Brain (organoid and tissue), 16 donors: ENCODE measurements at places on chromosomes 1 and 21.
A peak's percentile ranks its signal among the peaks of the same experiment; 100 is the strongest.

DNA sequence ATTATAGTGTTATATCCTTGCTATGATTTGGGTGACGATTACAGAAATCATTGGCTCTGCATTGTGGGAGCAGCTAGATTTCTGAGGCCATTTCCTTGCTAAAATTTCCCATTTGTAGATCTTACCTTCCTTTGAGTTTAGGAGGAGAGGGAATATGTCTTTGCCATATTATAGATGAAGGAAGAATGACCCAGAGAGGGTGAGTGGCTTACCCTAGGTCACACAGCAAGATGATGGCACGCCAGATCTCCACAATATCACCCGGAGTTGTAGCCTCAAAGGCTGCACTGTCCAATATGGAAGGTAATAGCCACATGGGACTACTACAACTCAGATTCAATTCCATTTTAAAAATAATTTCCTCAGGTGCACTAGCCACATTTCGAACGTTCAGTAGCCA lies 10.3 kb downstream of the CNTN2 start:
- no peak for DNase-seq

- DNase-seq, result no peak
These were observed 1.1 kb upstream of the LCK start for GRCh38 chr1:32249831-32250525.

DNA sequence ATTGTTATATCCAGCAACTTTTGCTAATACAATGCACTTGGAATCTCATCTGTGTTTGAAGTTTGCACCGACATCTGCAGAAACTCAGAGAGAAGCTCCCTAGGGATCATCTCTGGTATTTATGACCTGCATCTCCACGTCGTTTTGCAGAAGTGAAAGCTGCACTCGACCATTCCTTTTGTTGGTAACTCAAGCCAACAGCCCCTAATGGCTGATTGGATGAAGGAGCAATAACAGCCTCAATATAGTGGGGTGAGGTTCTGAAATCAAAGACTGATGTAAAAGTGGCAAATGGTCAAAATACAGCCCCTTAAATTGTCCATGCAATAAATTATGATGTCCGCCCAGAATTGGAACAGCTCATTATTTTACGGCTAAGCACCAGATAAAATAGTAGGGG lies 344.2 kb upstream of the KAZN start:
- no peak for DNase-seq

- DNase-seq, result no peak
These were observed 78.2 kb downstream of the MACF1 start for GRCh38 chr1:39282537-39283216.

DNA sequence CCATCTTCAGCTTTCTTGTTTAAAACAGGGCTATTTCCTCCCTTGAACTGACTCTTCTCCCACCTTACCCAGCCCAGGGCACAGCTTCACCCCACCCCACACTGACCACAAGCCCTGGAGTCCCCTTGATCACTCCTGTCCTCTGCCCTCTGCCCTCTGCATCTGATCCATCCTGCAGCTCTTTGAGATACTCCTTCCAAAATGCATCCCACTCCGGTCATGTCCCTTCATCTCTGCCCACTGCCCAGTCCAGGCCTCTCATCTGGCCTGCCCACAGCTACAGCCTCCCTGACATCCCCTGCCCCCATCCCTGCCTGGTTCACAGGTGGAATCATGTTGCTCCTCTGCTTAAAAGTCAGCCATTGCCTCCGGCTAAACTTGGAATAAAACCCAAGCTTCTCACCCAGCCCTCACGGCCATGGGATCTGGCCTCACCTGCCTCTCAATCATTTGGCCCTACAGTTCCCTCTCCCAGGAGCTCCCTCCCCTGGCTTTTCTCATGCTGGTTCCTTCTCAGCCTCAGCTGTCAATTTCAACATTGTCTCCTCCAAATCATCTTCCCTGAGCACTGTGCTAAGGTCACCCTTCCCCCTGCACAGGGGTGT lies 202.0 kb downstream of the MATN1 start:
- no peak for DNase-seq

DNA sequence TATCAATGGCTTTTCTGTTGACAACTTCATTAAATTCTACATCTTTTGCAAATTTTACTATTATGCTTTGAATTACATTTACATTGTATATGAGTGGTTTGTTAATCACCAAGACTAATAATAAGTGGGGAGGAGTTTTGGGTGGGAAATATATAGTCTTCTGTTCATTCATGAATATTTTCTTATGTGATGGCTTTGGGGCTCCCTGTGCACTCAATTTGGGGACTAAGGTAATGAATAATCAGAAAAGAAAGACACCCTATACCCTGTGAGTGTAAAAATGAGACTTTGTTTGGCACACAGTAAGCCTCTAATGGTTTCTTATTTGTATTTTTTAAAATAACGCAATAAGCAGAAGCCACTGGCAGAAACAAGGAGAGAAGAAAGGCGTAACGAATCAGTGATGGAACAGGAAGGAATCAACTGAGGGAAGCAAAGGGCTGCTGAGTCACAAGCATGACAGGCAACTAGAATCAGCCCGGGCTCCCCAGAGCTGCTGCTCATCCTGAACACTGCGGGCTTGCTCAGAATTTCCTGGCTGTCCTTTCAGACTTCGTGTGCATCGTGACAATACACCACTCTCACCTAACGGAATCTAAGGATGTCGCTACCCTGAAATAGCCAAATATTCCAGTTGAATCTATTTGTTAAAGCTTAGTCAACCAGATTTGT lies 20.8 kb upstream of the RGS2 start:
- peak; percentile 55 for DNase-seq

- DNase-seq, result peak; percentile 70
These were observed 18.1 kb downstream of the KNCN start for GRCh38 chr1:46533179-46533864.

- no peak for DNase-seq
These were observed 205.2 kb downstream of the HS2ST1 start for GRCh38 chr1:87119541-87120140.

DNA sequence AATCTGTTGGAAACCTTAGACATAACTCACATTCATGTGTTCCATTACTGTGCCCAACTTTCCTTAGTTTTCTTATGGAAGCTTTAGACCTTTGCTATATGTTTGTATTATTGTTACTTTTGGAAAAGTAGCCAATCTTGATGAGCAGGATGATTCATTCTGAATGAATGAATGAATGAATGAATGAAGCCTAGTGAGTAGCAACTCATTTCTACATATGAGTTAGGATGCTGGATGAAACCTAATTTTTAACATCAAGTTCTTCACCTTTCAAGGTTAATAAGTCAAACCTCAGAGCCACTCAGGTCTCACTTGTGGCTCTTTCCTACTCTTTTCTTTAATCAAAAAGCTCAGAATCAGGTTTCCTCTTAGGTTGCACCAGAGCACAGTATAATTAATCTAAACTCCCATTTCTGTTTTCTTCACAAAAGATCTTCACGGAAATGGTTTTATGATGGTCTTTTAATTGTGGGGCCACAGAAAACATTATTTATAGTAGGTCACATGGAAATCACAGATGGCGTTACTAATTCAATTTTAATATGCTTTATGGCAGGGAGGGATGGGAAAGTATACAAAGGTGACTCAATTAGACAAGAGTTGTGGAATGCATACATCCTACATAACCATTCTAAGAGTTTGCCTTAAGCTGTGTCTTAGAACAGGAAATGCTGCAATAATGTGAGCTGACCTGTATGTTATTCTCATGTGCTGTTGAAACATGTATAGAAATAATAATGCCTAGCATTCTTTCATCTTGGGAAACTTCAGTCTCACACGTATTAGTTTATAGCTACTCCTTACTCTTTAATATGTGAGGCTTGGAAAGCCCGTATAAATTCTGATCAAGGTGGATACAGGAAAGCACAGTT lies 4.5 kb upstream of the DDX59 start:
- no peak for DNase-seq

GRCh38 chr1:180029524-180030135 lies 75.0 kb downstream of the CEP350 start:
- DNase-seq, result no peak

DNA sequence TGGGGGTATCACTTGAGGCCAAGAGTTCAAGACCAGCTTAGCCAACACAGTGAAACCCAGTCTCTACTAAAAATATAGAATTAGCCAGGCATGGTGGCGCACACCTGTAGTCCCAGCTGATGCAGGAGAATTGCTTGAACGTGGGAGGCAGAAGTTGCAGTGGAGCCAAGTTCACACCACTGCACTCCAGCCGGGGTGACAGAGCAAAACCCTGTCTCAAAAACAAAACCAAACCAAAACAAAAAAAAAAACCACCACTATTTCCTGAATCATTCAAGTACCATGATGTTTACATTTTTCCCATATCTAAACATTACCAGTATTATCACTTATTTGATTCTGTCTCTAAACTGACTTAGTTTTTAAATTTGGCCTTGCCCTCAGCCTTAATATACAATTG lies 29.5 kb downstream of the TUT4 start:
- no peak for DNase-seq

DNA sequence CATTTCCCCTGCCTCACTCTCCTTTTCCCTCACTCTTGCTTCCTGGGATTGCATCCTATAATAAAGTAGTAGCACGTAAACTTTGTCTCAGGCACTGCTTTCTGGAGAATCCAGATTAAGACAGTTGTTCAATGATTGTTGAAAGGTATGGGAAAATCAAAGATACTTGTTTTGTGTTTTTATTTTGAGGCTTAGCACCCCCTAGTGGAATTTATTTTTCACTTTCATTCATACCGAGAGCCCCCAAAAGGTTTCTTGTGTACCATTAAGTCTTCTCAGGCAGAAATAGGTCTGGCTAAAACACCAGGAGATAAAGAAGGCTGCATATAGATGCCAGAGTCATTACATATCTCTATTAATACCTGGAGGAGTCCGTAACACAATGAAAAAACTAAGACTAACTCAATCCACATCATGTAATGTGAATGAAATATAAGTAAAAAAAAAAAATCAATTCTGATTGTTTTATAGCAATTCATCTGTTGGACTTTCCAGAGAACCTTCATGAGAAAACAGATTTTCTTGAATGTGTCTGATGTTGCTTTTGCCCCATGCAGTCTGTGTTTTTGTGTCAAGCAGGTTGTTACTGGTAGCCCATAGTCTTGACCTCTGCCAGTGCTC lies 103.5 kb downstream of the RPE65 start:
- peak; percentile 67 for DNase-seq

- no peak for DNase-seq
These were observed 17.0 kb downstream of the CD34 start for GRCh38 chr1:207893737-207894582.

DNA sequence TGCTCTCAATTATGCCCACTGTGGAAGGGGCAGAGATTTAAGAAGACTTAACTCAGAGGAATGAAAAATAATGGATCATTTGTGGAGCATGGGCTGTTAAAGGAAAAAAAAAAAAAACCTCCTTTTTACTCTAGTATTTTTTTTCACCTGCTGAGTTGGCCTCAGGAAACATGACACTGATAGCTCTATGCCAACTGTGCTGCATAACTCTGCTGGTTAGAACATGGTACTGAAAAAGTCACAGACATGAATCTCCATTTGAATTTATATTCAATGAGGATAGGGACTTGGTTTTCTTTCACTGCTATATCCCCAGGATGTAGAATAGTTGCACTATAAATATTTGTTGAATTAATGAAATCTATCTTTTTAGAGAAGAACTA lies 86.1 kb upstream of the KIAA0040 start:
- DNase-seq, result peak; percentile 26

DNA sequence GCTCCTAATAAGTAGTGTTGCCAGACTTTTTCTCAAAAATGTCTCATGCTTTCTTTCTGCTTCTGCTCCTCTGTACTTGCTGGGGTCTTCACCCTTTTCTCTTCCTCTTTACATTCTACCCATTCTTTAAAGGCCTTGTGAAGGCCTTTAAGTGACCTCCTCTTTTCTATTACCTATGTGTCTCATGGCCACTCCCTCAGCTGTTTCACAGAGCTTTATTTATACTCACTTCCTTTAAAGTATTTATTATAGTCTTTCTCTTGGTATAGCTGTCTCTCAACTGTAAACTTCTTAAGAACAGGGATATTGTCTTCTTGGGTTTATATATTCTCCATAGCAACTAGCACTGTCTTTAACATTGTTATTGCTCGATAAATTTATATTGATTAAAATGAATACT lies 792 bp downstream of the GOLPH3L start:
- DNase-seq, result no peak

DNA sequence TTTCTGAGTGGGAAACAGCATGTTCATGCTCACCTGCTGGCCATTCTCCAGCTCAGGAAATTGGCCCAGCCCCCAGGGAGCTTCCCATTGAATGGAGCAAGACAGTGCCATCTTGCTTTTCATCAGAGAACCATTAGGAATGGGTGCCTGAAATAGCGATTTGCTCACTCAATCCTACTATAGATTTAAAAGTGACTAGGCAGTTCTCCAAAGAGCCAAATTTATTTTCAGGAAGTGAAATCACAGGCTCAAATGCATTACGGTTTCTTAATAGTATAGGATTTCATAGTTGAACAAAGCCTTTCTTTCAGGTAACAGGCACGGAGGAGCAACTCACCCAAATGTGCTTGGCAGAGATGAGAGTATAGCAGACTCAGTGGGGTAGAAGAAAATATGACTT lies 272.1 kb downstream of the GRIK1 start:
- no peak for DNase-seq

GRCh38 chr1:243393096-243393495 lies 137.3 kb downstream of the SDCCAG8 start:
- peak; percentile 65 for DNase-seq

GRCh38 chr1:41880950-41881885 lies 37.5 kb downstream of the HIVEP3 start:
- no peak for DNase-seq

GRCh38 chr1:246784621-246785493 lies 60.6 kb downstream of the SCCPDH start:
- DNase-seq, result no peak
